Fibroblast of skin of right quadriceps (primary cell): ENCODE measurements at places on chromosomes 12 and 14.

DNA sequence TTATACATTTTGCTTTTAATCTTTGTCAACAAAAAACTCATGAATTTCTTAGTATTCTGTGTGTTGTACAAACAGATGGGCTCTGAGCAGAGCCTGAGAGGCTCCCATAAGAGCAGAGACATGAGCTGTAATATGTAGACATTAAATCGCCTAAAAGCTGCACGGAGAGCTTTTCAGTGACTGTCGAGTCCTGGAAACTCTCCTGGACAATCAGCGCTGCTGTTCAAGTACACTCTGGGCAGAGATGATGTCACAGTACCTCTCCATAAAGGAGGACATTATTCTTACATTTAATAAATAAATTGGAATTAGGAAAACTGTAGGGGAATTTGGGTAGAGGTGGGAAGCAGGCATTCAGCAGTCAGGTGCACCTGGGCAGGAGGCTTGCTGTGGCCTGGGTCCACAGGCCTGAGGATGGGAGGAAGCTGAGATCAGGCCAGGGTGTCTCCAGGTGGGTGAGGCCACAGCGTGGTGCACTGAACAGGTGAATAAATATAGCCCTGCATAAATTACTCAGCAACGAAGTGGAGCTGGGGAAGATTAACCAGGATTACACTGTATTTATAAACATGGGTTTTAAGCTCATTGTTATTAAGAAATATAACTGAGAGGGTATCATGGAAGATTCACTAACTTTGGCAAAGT lies 13.3 kb upstream of the TCL1A start:
- DNase-seq: no peak

DNA sequence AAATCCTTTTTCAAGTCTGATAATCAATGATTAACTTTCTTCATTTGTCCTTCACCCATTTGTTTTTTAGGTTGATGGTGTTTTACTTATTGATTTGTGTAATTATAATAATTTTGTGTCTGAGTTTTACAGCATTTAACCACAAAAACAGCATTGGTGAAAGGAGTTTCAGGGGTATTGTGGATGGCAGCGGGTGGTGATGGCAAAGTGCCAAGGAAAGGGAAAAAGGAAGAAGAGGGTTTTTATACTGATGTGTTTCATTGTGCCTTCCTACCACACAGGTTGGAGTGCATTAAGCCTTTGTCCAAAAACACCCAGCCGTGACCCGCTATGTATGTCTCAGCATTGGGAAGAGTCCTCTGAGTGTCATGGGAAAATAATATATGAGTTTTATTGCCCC lies 150.3 kb downstream of the DAD1 start:
- no peak for DNase-seq

DNA sequence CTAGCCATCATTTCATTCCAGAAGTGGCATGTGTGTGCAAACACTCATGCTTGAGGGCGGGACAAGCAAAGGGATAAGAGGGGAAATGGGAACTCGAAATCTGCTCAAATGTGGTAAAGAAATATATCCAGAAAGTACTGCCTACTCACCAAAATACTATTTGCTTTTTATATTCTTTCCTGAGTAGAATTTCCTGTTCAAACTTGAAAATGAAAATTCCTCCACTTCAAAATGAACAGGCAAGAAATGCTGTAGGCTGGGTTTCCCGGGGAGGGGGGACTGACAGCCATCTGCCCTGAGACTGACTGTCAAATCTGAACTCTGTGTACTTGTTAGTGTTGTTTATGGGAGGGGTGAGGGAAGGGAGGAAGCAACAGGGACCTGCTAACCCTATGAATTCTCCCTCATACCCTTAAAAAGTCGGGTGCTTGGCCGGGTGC lies 34.6 kb downstream of the NTF3 start:
- peak; percentile 81 for DNase-seq

- peak; percentile 98 for DNase-seq
Measured at GRCh38 chr12:121576851-121577391, 3.9 kb downstream of the KDM2B start.

DNA sequence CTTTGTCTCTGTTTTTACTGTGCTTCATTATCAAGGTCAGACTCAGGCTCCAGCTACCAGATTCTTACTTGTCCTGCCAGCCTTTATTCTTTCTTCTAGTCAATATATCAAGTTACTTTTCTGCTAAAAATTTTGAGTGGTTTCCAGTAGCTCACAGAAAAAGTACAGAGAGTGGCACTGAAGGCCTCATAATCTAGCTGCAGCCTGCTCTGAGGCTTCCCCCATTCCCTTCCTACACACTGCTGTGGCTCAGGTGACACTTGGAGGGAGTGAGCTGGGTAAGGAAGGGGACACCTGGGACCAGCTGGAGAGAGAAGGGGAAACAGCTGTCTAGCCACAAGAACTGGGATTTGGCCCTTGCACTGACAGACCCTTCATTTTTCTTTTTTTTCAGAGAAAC lies 25.4 kb downstream of the TTC6 start:
- no peak for DNase-seq
